ENCODE measurements at places on chromosomes 1 and 21. TPM values are rescaled to one million over a fixed set of nuclear protein-coding genes. Genes with fewer than 3 reads are reported as not detected.

The EFCAB7 gene
- total RNA-seq = 7.5 TPM

The FAM163A gene
- total RNA-seq = not detected

The OPTC gene
- total RNA-seq = not detected

The NID1 gene
- 82.3 TPM for total RNA-seq

The OR2T29 gene
- not detected for total RNA-seq

The HEYL gene
- not detected for total RNA-seq

The ADAMTS5 gene
- 0.07 TPM for total RNA-seq

The CLCA4 gene
- not detected for total RNA-seq

The SLAMF9 gene
- not detected for total RNA-seq

The HSPB7 gene
- total RNA-seq = not detected

The TMEM82 gene
- not detected for total RNA-seq

The OR10J1 gene
- not detected for total RNA-seq

The SOAT1 gene
- 28.1 TPM for total RNA-seq

The KLF17 gene
- not detected for total RNA-seq

Measured in thoracic aorta endothelial cell (primary cell).